ENCODE measurements at places on chromosomes 16 and 17.

DNA sequence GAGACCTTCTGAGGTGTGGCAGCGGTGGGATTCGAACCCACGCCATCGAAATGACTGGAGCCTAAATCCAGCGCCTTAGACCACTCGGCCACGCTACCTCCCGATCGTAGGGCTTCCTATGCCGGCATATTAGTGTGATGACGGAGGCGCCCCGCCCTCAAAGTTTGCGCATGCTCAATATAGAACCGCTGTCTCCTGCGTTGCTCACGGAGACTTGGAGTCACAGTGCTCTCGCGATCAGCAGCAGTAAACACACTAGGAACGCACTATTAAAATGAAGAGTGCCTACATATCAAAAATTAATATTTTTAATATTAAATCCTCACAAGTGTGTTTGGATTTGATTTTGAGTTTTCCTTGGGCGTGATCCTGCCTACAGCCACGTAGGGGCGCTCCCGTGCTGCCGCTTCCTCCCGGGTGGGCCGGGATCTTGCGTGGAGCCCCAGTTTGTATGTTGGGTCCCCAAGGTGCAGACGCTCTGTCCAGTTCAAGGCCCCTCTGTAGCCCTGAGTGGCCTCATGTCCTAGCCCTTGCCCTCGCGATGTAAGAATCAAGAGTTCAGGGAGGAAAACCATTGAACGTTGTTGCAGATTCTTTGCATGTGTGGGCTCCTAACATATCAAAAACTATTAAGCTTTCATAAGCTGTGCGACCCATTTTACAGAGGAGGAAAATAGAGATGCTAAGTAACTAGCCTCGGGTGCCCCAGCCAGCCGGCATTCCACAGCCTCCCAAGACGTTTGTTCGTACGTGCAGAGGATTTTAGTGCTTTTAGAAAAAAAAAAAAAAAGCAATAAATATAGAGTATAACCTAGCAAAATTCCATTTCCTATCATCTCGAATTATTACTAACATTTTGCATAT is 10.2 kb upstream of the EEF2K start:
- peak; percentile 90 for DNase-seq

- DNase-seq, result no peak
These were observed 56.0 kb downstream of the HLF start for GRCh38 chr17:55320594-55321426.

DNA sequence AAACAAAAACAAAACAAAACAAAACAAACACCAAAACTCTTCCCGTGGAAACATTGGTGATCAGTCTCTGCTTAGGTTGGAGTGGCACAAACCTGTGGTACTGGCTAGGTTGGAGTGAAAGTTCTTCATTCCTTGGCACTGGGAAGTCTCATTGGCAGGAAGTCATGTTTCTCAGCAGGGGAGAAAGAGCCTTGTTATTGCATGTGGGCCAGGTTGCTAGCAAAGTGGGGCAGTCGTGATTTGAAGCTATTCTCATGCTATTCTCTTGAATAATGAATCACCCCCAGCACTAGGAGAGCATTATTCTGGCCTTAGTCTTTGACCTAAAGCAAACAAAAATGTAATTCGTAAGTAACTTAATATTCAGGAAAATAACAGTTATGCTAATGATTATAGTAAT is 24.3 kb upstream of the B4GALNT2 start:
- DNase-seq, result no peak

GRCh38 chr17:17710728-17711541 is 29.7 kb downstream of the RAI1 start:
- no peak for DNase-seq

GRCh38 chr16:84548971-84549844 is 44.7 kb upstream of the MEAK7 start:
- peak; percentile 41 for DNase-seq

GRCh38 chr16:57664662-57665025 is 3.5 kb upstream of the ADGRG3 start:
- no peak for DNase-seq

GRCh38 chr17:4676791-4677190 is 27.1 kb downstream of the PELP1 start:
- no peak for DNase-seq

- DNase-seq, result peak; percentile 35
These were observed 23.0 kb upstream of the NSRP1 start for GRCh38 chr17:30093463-30094147.

DNA sequence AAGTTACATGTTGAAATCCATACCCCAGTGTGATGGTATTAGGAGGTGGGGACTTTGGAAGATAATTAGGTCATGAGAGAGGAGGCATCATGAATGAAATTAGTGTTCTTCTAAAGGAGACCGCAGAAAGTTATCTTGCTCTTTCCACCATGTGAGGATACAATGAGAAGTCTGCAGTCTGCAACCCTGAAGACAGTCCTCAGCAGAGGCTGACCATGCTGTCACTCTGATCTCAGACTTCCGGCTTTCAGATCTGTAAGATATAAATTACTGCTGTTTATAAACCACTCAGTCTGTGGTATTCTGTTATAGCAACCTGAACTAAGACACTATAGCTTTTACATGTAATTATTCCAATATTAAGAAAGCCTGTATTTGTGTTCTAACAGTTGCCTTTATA is 116.7 kb upstream of the CES5A start:
- DNase-seq, result no peak

DNA sequence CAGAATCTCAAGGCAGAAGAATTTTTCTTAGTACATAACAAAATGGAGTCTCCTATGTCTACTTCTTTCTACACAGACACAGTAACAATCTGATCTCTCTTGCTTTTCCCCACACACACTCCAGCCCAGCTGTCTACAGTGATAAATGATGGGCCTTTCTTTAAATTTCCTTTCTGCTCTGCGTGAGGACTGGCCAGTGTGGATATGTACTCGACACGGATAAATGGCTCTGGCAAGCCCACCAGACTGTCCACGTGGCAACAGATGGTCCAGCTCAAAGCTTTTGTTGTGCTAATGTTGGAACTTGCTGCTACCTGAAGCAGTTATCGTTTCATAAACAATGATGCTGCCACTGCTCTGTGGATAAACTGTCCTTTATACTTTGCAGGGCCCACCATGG is 410.7 kb downstream of the TMEM114 start:
- no peak for DNase-seq

GRCh38 chr17:57144567-57144966 is 59.5 kb downstream of the AKAP1 start:
- no peak for DNase-seq

GRCh38 chr17:19273731-19274130 is 36.6 kb downstream of the EPN2 start:
- DNase-seq, result no peak

- DNase-seq, result no peak
These were observed 618.7 kb downstream of the KCNJ18 start for GRCh38 chr17:22310717-22311686.

GRCh38 chr16:22915003-22915402 is 101.0 kb downstream of the HS3ST2 start:
- DNase-seq, result no peak

- DNase-seq, result no peak
These were observed 497 bp downstream of the BCL7C start for GRCh38 chr16:30893417-30893743.

- no peak for DNase-seq
These were observed 14.1 kb downstream of the COL1A1 start for GRCh38 chr17:50187394-50187725.

DNA sequence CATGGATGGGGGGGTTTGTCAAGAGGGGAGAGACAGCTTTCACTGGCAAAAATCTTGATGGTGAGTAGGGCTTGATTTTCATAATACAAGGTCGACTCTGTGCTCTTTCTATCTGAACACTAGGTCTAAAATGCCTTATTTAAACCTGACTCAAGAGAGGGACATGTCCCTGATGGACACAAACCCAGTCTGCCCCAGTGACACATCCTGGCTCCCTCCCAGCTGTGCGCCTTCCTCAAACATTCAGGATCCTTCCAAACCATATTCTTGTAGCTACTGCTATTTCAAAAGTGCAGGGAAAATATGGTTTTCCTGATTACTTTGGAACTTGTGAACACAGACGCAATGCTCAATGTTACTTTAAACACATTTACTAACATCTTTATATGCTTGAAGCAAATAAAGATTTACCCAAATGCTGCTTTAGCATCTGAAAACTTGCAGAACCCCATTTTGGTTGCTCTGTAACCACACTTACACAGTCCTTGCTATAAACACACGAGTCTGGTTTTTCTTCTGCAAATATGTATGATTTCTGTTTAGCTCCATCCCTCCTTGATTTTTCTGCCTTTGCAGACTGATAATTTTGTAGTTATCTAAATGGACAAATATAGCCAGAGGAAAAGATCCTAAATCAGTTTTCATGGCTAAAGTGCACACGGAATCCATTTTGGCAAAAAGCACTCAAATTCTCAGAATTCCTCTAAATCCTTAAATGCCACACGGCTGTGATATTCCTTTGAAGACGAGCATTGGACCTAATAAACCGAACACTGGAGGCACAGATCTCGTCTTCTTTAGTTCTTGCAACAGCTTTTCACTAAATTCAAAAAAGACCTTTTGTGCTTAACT is 499.9 kb upstream of the ZFHX3 start:
- DNase-seq, result no peak

GRCh38 chr17:40479754-40480480 is 21.5 kb downstream of the TNS4 start:
- DNase-seq, result no peak

DNA sequence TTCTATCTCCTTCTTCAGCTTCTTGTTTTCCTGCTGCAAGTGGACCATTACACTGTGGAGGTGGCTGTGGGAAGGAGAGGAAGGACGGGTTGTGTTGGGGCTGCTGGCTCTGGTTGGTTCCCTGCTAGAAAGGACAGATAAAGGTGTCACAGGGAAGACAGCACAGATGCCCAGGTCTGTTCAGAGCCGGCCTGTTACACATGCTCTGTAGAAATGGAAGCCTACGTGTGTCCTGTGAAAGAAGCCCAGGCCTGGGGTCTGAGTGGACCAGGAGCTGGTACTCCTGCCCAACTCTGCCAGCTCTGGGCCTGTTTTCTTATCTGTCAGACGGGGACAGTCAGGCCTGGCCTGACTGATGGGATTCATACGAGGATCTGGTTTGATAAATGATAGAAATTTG is 26.4 kb downstream of the DHX38 start:
- DNase-seq, result no peak

- DNase-seq, result no peak
These were observed 65.9 kb downstream of the TANGO6 start for GRCh38 chr16:68909099-68909733.

GRCh38 chr16:86763819-86764218 is 185.5 kb downstream of the FOXL1 start:
- no peak for DNase-seq

DNA sequence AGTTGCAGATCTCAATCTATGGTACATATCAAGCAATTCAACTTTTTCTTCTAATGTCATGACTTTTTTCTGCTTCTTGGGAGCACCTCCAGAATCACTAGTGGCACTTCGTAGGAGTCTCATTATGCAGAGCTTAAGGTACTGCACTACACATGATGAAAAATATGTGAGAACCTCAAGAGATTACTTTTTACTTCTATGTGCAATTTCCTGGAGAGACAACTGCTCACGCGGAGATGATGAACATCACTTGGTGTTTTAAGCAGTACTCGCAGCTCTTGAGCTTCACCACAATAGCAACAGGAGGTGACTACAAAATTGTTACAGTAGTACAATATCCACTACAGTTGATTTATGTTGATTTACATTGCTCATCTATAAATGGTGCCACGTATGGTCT is 79.7 kb downstream of the MRTFB start:
- DNase-seq, result no peak

GRCh38 chr16:342455-343213 is 9.9 kb downstream of the AXIN1 start:
- no peak for DNase-seq

DNA sequence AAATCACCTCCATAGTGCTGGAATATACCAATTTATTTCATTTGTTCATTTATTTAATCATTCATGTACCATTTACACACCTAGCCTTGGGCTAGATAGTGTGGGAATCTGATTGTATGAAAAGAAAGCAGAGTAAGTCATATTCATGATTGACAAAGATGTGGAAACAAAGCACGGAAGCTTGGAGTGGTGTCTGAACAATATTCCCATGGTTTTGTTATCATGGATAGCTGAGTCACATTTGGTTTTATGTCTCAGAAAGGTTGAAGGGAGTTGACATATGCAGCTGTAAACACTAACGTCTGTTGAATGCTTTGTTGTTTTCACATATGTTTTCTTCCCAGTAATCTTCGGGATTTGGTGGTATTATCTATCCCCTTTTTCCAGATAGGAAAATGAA is 76.6 kb downstream of the MAP2K4 start:
- DNase-seq, result no peak

GRCh38 chr17:64947152-64947551 is 27.9 kb upstream of the LRRC37A3 start:
- no peak for DNase-seq

DNA sequence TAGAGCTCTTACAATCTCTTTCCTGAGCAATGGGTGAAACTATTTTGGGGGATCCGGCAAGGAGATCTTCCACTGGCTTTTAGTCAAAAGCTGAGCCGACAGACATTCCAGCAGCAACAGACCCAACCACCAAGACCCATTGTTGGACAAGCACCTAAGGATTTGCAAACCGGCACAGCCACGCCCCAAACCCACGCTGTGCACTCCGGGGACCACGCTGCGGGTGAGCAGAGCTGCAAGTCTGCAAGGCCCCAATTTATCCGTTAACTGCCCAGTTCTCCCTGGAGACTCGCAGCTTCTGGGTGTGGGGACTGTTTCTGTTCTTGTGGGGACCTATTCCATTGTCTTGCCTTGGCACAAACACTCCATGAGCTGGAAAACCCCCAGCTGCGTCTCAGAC is 45.9 kb downstream of the C16orf95 start:
- no peak for DNase-seq

DNA sequence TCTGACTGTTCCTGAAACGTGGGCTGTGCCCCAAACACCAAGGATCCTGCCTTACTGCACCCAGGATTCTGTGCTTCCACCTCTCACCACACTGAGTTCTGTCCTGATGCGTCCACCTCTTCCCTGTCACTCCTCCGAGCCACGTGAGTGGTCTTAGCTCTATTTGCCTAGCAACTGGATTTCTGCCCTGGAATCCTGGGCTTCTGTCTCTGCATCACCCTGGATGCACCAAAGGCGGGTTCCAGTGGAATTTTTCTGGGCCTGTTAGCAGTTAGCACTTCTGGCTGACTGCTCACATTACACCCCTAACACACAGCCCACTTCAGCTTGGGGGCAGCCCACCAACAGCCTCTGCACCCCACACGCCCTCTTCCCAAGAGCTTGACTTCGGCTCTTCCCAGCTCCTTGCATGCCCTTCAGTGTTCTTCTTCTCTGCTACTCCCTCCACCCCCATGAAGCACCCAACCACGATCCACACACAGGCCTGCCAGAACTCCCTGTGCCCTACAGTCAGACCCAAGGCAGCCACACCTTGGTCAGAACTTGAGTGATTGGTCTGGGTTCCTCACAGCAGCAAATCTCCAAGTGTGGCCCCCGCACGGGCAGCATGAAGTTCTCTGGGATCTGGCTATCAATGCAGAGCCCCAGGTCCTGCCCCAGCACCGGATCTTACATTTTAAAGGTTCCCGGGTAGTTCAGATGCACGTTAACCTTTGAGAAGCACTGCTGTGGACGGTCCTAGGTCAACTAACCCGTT is 129.8 kb upstream of the RCVRN start:
- DNase-seq, result no peak

GRCh38 chr16:82011199-82011641 is at the start of gene SDR42E1:
Gene SDR42E1 (minus strand): TSS chr16:82011470. CDS start chr16:82000858, 10,612 bp downstream.
- DNase-seq, result peak; percentile 40

- no peak for DNase-seq
These were observed 21.1 kb downstream of the HELZ start for GRCh38 chr17:67223924-67224323.
